HT-29 (cell line): ENCODE measurements at places on chromosomes 1 and 21. TPM values are rescaled to one million over a fixed set of nuclear protein-coding genes. Genes with fewer than 3 reads are reported as not detected.

DNA sequence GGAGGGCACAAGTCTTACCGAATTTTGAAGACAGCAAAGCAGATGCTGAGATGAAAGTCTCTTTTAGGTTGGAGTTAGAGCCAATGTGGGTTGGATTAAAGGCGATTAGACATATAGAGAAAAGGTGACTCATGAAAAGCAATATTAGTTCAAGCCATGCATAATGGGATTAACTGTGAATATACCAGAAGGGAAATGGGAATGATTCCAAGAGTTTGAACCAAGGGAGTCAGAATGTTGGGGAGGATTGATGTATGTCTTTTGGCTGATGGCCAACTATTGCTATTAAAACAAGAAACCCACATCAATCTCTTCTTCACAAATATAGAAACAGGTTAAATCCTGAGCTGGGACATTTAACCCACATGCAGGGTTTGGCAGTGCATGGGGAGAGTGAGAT is 1.2 kb downstream of the HMGCS2 start:
- DNase-seq, result peak; percentile 42

DNA sequence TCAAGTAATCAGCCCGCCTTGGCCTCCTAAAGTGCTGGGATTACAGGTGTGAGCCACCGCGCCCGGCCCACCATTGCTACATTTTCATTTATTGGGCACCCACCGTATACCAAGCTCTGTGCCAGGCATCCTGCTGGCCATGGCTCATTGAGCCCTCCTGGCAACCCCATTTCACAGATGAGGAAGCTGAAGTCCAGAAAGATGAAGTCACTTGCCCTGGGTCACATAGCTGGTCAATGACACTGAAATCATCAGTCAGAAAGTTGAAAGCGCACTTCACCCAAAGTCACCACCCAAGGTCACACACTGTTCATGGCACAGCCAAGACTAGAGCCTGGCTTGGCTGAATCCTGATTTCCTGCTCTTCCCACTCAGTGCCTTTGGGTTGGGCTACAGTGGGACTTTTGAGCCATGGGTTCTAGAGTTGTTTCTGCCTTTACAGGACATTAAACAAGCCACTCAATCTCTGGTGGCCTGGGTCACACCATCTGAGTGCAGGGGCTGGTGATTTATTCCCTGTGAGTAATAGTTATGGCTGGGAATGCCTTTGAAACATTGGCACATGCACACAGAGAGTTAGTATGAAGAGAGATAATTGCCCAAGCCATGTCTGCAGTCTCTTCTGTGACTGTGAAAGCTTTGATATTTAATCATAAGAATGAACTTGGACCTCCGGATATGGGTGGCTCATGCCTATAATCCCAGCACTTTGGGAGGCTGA is 16.0 kb upstream of the ARHGEF10L start:
- no peak for DNase-seq

GRCh38 chr1:67052741-67053534 is 1.0 kb downstream of the SLC35D1 start:
- DNase-seq, result peak; percentile 48

Gene FCRLB
- 1.4 and 3.4 TPM in 2 replicates for total RNA-seq

DNA sequence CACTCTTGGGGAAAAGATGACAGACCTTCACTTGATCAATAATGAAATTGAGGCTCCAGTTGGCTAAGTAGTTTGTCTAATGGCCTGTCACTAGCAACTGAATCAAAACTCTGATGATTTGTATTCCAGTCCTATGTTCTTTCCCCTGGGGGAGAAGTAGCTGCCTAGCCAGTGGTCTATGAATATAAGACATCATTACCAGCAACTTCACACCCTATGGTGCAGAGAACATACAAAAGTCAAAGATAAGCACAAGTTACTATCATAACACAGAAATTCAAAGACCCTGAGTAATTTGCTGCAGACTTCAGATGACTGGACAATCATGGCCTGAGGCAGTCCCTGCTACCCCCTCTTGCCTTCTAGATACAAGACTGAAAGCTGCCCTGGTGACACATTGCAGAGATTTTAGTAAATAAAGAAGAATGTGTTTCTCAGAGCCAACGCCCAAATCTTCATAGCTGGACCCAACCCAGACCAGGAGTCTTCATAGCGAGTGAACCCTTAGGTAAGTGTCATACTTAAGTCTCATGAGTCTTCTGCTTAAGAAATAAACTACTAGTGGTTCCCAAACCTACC is 993 bp downstream of the PDZK1 start:
- no peak for DNase-seq

GRCh38 chr1:87348341-87349019 is 19.8 kb downstream of the LMO4 start:
- DNase-seq, result no peak

Gene CFHR4
- total RNA-seq, result not detected in 2 replicates

GRCh38 chr1:216034506-216034905 is 388.7 kb downstream of the USH2A start:
- peak; percentile 33 for DNase-seq

GRCh38 chr1:6037338-6037762 is 8.3 kb upstream of the KCNAB2 start:
- DNase-seq, result no peak

Gene TAF13
- 10.5 and 15.2 TPM in 2 replicates for total RNA-seq

Gene MORN1
- 19.3 and 23.6 TPM in 2 replicates for total RNA-seq

DNA sequence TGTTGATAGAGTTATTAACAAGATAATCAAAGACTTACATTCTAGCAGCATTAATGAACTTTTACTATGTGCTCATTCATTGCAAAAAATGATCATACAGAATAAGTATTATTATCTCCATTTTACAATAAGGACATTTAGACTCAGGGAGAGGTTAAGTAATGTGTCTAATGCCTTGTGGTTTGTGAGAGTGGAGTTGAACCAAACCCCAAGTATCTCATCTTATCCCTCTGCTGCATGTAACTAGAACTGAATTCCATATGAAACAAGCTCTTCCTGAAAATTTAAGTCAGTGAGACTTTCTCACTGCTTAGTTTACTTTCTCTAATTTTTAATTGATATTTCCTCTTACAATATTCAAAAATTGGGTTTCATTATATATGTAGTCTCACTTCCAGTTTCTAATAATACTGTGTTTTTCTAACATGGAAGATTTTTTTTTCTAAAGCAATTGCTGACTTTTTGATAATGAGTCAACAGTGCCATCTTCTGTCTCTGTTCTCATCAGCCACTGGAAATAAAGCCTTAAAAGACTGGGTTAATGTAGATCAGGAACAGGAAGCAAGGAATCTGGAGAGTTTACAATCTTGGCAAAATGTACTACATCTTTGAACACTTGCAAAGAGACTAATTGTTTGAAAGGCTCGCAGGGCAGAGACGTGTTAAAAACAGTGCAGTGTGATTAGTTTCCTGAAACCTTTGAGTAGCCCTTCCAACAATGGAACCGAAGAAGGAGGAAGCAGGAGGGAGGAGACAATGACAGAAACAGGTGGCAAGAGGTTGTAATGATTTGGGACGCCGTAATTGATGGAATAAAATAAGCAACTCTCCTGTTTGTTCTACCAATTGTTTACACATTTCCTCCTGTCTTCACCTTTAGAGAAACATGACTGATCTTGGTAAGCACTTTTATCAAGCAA is 567.6 kb downstream of the MRPL39 start:
- DNase-seq, result peak; percentile 12

GRCh38 chr21:45385549-45386050 is 19.4 kb upstream of the COL18A1 start:
- no peak for DNase-seq

GRCh38 chr21:24903994-24904635 is 703.2 kb downstream of the MRPL39 start:
- DNase-seq, result no peak

Gene FAM72D
- total RNA-seq, result 1.8 and 3.5 TPM in 2 replicates

Gene FAM72B
- total RNA-seq, result 1.0 and 1.7 TPM in 2 replicates

GRCh38 chr21:14245711-14246110 is 29.8 kb downstream of the RBM11 start:
- DNase-seq, result no peak

DNA sequence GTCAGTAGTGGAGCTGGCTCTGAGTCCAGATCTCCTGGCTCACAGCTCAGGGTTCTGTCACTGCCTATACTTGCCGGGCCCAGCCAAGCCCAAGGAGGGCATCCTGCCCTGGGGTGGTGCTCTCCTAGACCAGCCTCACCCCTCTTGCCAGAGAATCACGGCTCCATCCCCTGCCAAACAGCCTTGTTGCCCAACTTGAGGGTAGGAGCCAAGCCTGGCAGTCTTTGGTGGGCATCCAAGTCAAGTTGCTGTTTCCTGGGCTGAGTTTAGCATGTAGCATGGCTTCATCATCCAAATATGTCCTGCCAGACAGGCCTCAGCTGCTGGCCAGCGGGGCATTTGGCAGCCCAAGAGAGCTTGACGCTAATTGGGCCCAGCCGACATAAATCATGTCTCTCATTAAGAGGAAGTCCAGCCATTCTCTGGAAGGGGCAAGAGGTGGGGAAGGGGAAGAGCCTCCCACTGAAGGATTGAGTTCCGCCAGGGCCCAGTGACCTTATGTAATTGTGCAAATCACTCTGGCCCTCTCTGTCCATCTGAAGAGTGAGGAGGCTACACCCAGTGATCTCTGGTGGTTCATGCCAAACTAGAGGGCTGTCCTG is 22.6 kb upstream of the TRABD2B start:
- DNase-seq, result no peak

Gene ADARB1
- 3.3 and 5.0 TPM in 2 replicates for total RNA-seq

DNA sequence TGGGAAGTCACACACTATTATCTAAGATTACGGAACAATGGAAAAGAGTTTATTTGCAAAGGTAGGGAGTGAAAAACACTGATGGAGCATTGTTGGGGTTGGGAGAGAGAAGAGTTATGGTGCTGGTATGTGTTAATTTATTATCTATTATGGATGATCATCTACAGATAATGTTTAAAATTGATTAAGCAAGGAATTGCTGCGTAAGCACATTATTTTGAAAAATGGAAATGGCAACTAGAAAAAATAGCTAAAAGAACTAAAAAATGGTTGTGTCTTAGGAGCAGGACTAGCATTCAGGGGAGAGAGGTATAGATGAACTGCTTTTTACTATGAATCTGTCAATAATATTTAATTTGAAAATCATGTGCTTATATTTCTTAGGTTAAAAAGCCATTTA is 16.0 kb upstream of the ACOT11 start:
- DNase-seq, result no peak

Gene KIF26B
- 0.74 and 0.76 TPM in 2 replicates for total RNA-seq

- DNase-seq, result peak; percentile 76
Observed at GRCh38 chr1:44924835-44925464, 61.4 kb downstream of the EIF2B3 start.

- no peak for DNase-seq
Observed at GRCh38 chr1:94753171-94753972, 66.8 kb upstream of the SLC44A3 start.

GRCh38 chr1:17265162-17265561 is 16.3 kb downstream of the PADI3 start:
- DNase-seq, result no peak

Gene S100A9
- total RNA-seq, result 1.8 TPM in 1 of 2 replicates, not detected in the other

DNA sequence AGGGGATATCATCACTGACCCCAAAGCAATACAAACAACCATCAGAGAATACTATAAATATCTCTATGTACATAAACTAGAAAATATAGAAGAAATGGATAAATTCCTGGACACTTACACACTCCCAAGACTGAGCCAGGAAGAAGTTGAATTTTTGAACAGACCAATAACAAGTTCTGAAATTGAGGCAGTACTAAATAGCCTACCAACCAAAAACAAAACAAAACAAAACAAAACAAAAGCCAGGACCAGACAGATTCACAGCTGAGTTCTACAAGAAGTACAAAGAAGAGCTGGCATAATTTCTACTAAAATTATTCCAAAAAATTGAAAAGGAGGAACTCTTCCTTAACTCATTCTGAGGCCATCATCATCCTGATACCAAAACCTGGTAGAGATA is 18.5 kb downstream of the CD84 start:
- no peak for DNase-seq

Gene FBLIM1
- 18.0 and 20.9 TPM in 2 replicates for total RNA-seq

GRCh38 chr1:201028461-201028889 is 5.0 kb upstream of the KIF21B start:
- peak; percentile 56 for DNase-seq

Gene CDA
- 1.7 and 3.2 TPM in 2 replicates for total RNA-seq

DNA sequence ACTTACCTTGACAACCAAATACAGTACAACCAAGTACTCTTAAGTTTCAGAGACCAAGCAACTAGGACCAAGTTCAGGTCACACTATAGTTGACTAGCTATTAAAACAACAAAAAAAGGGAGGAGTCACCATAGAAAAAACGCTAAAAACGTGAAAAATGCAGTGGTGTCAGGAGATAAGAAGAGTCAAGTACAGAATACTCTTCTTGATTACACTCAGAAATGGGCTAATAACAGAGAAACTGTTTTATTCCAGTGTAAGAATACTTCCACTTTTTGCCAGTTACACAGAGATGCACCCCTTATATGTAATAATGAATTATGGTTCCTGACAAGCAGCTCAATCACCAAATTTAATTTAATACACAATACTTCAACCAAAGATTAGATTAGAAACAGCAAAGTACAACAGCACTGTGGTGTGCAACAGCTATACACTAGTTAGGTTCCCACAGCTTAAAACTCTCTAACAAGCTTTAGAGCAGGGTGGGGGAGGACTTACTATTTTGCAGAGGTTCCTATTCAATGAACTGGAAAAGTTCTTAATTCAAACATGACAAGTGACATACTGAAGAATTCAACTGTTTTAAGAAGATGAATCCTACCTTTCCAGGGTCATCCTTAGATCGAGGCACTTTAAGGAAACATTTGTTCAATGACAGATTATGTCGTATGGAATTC is 70.4 kb downstream of the FOXJ3 start:
- DNase-seq, result no peak

GRCh38 chr1:226692051-226692792 is 46.9 kb downstream of the ITPKB start:
- DNase-seq, result no peak

DNA sequence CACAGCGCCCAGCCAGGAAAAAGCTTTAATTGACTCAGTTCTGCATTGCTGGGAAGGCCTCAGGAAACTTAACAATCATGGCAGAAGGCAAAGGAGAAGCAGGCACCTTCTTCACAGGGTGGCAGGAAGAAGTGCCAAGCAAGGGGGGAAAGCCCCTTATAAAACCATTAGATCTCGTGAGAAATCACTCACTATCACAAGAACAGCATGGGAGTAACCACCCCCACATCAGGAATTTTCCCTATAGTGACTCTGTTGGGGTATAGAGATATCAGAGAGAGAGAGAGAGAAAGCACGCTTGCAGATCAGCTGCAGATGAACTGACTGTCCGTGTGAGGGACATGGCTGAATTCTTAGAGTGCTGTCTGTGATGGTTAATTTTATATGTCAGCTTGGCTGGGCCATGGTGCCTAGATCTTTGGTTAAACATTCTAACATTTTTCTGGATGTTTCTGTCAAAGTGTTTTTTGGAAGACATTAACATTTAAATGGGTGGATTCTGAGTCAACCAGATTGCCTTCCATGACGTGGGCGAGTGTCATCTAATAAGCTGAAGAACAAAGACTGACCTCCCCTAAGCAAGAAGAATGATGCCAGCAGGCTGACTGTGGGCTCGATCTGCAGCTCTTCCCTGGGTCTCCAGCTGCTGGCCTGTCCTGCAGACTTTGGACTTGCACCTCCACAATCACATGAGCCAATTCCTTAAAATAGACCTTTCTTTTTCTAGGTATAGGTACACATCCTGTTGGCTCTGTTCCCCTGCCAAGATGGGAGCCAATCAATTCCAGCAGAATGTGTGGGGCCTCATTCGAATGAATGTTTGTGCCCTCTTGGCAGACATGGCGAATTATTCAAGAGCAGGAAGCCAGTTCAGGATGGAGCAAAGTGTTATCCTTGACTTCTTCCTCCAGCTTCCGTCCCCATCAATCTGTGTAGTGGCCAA is 21.4 kb upstream of the CPT2 start:
- no peak for DNase-seq

- no peak for DNase-seq
Observed at GRCh38 chr1:239025997-239026694, 360.2 kb upstream of the CHRM3 start.
